Naive thymus-derived CD4-positive, alpha-beta T cell (primary cell): ENCODE measurements at places on chromosomes 16 and 17. TPM values are rescaled to one million over a fixed set of nuclear protein-coding genes. Genes with fewer than 3 reads are reported as not detected.

Gene RGS9
- 0.32 TPM for total RNA-seq

GRCh38 chr17:63805591-63805990 is 21.6 kb upstream of the PSMC5 start:
- H3K27me3 ChIP-seq: no peaks in the 10 kb centered on the region
- DNase-seq: no peak
- H3K36me3 ChIP-seq: peaks cover 91% of the 10 kb centered on the region
- no peak overlapping the region for H3K4me3 ChIP-seq
- H3K27ac ChIP-seq: no peak overlapping the region

DNA sequence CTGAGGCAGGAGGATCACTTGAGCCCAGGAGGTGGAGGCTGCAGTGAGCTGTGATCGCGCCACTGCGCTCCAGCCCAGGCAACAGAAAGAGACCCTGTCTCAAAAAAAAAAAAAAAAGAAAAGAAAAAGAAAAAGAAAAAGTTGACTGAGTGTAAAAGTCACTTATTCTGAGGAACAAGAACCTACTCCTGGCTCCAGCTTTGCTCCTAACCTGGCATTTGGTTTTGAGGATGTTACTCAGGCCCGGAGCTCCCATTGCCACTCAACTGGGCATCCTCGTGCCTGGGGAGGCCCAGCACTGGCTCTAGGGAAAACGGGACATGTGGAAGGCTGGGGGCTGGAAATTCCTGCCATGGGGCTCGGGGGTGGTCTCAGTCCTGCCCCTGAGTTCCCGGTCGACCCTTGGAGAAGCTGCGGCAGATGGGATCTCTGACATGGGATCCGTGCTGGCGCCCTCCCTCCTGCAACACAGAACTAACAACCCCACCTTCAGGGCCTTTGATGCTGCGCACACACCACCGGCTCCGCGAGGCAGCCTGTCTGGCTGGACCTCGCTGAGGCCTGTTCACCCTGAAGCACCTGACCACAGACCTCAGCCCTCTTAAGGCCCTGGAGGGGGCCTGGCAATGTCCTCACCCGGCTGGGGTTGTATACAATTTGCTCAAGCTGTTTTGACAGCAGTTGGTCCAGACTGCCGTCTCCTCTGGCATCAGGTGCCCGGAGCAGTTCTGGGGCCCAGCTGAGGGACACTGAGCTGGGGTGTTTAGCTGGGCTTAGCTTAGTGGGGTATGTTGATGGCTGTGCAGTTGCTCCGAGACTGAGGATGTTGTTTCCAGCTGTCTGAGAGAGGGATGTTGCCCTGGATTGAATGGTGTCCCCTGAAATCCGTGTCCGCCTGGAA is 12.3 kb downstream of the CD7 start:
- no peak overlapping the region for H3K27ac ChIP-seq
- no peak for DNase-seq
- H3K4me3 ChIP-seq: no peak overlapping the region
- H3K27me3 ChIP-seq: no peaks in the 10 kb centered on the region

- no peak overlapping the region for H3K27ac ChIP-seq
- no peak overlapping the region for H3K4me3 ChIP-seq
- no peak for DNase-seq
- H3K36me3 ChIP-seq: no peaks in the 10 kb centered on the region
- H3K4me1 ChIP-seq: no peaks in the 10 kb centered on the region
These were observed 197.7 kb upstream of the CDH5 start for GRCh38 chr16:66168777-66169176.

DNA sequence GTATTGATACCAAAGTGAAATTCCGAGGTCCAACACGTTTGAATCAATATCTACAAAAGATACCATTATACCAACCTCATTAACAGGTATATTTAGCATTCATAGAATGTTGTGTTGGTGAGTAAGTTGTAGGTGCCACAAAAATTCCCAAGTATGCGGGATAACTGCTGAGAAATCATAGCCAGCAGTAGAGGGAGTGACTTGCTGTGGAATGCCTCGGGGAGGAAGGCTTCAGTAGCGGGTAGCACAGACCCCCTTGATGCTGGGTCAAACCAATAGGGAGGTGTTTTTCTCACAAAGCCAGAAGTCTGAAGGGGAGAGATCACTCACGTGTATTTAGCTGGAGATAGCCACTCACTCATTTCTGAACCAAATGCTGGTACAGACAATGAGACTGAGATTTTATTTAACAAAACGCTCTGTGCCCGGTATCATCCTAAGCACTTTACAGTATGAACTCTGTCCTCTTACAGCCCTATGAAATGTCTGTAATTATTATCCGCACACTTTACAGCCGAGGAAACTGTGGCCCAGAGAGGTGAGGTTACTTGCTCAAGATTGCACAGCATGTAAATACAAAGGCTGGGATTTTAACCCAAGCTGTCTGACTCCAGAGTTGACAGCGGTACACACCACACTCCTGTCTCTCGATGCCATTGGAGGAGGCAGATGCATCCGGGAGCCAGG is 23.1 kb downstream of the HSBP1 start:
- H3K27ac ChIP-seq: no peak overlapping the region
- H3K4me1 ChIP-seq: no peaks in the 10 kb centered on the region
- H3K4me3 ChIP-seq: no peak overlapping the region
- no peak for DNase-seq
- no peaks in the 10 kb centered on the region for H3K27me3 ChIP-seq
- no peaks in the 10 kb centered on the region for H3K36me3 ChIP-seq

GRCh38 chr16:73095885-73096421 is 48.0 kb upstream of the ZFHX3 start:
- H3K36me3 ChIP-seq: no peaks in the 10 kb centered on the region
- no peaks in the 10 kb centered on the region for H3K27me3 ChIP-seq
- DNase-seq: no peak
